ENCODE measurements at places on chromosomes 4 and X.
A peak's percentile ranks its signal among the peaks of the same experiment; 100 is the strongest.

DNA sequence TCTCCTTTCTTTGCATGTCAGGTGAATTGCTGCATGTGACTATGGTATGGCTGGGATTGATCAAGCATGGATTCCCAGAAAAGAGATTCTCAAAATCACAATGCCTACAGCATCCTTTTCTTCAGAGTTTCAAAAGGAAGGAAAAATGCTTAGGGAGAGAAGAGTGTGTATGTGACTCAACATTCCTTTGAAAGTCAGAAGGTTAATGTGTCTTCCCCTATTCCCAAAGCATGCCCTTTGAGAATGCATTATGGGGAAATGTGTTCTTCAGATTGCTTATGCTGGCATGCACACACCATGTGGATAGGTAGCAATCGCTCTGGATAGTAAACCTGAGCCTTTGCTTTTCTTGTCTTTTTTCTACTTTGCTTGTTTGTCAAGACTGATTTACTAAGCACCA lies 78.5 kb downstream of the ELOVL6 start:
- DNase-seq: no peak

DNA sequence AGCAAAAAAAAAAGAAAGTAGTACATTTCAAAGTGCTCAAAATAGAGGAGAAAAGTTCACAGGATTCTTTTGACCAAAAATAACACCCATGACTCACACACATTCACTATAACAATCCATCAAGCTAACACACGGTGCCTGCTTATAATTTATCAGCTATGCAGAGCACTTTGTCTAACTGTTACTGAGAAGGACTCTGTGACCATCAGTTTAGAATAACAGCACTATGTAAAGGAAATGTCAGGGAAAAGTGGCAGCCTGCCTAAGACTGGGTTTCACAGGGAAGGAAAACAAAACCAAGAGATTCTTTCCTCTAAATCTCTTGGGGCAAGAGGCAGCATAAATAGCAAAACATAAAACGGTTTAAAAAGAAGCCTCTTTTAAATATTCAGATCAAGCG lies 54.8 kb downstream of the CCDC149 start:
- DNase-seq: no peak

- DNase-seq: no peak
Measured at GRCh38 chrX:7264399-7264798, 116.4 kb upstream of the PUDP start.

GRCh38 chr4:94519019-94519418 lies 67.3 kb downstream of the PDLIM5 start:
- DNase-seq: no peak

- DNase-seq: no peak
Measured at GRCh38 chr4:138897811-138898226, 117.8 kb upstream of the NOCT start.

- DNase-seq: no peak
Measured at GRCh38 chrX:72030431-72030830, 101.3 kb downstream of the RTL5 start.

DNA sequence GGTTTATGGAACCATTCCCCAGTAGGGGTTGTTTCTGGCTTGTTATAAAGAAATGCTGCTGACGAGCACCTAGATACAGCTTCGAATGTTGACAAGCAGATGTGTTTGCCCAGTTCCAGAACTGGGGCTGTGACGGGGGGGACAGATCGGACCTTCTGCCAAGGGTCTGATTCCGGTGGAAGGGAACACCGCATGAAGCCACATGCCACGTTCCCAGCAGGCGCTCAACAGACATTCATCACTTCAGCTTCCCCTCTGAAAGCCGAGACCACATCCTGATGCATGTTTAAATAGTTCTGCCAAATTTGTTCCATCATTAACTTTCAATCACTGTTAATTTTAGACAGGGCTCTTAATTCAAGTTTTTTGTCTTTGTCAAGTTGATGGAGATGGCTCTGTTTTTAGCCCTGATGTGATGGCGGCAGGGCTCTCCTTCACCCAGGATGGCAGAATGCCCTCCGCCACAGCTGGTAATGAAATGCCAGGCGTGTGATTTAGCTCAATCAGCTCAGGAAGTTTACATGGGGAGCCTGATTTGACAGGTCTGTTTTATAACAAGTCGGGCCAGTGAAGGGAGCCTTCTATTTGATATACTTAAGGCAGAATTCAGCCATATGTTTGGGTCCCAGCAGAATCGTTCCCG lies 57.4 kb downstream of the PSAPL1 start:
- no peak for DNase-seq

- peak; percentile 20 for DNase-seq
Measured at GRCh38 chrX:53695946-53696549, 9.5 kb upstream of the HUWE1 start.

DNA sequence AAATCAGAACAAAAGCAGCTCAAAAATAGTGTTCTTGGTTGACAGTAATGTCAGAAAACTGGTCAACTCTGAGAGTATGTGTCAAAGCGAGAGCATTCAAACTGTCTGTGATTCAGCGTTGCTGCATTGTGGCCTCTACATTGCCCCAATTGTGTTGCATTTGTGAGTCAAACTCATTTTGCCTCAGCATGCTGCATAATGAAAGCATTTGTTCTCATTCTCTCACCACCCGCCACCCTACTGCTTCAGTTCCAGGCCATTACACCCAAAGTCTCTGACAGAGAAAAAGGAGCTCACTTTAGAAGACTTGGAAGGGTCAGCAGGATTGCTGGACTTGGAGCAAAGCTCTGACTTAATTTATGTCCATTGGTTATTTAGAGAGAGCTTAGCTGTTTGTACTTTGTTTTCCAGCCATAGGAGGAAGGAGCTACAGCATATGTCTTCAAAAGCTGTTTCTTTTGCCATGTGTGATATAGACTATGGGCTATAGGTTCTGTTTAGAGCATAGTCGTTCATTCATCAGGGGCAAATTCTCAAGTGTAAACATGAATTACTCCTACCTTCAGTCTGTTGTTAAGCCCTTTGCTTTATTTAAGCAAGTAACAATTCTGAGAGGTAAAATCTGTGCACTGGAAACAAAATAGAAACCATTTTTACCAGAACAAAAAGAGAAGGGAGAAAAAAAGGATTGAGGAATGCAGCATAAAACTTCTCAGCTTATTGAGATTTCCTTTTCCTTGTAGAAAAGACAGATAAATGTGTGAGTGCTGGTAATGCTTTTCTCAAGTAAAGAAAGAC lies 153.4 kb upstream of the ANK2 start:
- DNase-seq: no peak

DNA sequence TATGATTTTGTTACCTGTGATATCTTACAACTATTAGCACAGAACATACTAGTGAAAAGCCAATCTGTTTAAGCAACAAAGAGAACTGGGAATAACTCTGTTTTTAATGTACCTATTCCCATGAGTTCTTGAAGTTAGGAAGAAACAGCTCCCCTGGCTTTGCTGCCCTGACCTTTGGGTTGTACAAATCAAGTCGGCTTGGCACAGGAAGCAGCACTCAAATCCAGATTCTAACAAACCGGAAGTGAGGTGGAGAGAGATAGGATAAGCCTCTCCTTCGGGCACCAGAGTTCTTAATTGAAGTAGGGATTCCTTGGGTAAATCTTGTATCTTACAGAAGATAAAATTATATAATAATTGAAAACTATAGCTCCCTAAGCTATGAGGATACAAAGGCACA lies 144.8 kb upstream of the CPEB2 start:
- no peak for DNase-seq

- no peak for DNase-seq
Measured at GRCh38 chrX:47828984-47829383, 7.7 kb upstream of the ZNF81 start.

DNA sequence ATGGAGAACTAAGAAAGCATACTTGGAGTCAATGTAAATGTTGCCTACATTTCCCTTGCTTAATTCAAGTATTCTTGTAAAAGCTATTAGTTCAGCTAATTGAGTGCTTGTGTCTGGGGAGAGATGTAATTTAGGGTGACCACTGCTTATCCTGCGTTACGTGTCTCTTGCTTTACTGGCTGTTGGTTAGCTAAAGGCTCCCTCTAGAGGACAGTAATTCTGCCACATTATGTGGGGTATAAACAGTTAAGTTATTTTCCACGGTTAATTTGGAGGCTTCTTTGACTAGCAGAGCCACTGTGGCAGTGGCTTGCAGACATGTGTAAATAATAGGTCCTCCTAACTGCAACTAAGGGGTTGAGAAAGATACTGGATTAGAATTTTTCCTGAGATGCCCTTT lies 25.3 kb upstream of the NAF1 start:
- DNase-seq: peak; percentile 44

DNA sequence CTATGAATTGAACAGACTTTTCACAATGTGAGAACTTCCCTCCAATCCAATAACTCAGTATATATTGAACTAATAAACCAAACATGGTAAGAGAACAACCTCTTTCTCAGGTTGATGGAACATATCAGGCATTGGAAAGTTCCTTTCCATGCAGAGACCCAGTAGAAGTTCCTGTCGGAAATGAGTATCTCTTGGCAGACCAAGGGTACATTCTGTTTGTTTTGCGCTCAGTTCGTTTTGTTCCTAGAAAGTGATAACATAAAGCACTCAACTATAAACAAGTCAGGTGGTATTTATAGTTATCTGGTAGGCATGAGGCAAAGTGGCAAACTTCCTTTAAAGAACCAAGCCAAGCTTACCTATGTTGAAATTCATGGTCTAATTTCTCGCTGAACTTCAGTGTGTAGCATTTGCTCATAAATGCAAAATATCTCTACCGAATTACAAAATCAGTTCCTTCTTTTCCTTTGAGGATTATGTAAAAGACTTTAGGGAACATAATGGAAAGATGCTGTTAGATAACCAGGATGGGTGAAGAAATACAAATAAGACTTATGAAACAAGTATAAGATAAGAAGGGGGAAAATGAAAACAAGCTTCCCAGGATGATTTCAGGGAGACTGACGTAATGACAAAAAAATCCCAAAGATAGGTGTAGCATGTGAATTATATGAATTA lies 120.3 kb downstream of the ARHGAP24 start:
- DNase-seq: no peak

GRCh38 chrX:13864264-13864663 lies 47.4 kb upstream of the GPM6B start:
- no peak for DNase-seq

- no peak for DNase-seq
Measured at GRCh38 chrX:39836802-39837420, 260.8 kb downstream of the BCOR start.

DNA sequence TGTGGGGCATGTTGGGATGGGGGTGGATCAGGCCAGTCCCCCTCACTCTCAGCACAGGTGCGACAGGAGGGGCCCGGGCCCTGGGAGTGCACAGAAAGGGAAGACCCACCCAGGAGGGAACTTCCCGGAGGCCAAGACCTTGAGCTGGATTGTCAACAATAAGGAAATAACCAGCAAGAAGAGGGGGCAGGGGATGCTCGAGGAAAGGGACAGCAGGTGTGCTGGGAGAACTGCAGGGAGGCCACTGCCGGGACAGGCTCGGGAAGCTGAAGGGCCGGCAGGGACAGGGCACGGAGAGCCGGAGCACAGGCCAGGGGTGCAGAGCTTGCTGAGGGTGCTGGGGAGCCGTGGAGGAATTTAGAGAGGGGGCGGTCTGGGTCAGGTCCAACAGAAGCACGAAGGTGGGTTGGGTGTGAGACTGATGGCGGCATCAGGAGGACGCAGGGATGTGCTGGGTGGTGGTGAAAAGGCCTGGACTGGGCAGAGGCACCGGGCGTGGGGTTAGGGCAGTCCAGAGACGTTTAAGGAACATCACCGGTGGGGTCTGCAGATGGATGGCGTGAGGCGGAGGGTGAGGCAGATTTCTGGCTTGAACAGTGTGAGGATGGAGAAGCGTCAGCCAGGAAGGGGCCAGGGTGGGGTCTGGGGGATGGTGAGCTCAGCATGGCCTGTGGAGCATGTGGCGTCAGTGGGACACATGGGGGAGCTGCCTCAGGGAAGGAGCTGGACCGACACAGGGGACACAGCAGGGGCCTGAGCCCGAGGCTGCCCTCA lies 54.8 kb downstream of the ADRA2C start:
- DNase-seq: no peak

GRCh38 chr4:113776679-113777078 lies 15.1 kb upstream of the CAMK2D start:
- no peak for DNase-seq

DNA sequence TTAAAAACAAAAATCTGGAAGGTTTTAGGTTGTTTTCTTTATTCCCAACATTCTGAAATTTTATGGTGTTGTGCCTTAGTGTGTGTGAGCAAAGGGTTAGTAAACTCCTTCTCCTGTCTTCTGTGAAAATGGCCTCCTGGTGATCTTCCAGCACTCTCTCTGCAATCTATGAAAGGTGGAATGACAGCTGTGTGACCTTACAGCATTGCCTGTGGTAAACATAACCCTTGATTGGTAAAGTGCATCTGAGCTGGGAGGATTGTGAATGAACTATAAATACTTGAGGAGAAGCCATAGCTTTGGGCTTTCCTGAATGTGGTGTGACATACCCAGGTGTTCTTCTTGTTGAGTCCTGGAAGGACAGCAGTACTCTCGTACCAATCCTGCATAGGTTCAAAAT lies 10.0 kb downstream of the ART3 start:
- DNase-seq: no peak

GRCh38 chr4:115950806-115951205 lies 837.4 kb upstream of the NDST4 start:
- DNase-seq: no peak

Measured in HEK293T (cell line).